B cell (primary cell): ENCODE measurements at places on chromosomes 1 and 21. TPM values are rescaled to one million over a fixed set of nuclear protein-coding genes. Genes with fewer than 3 reads are reported as not detected.

The LRRC53 gene
- polyA plus RNA-seq = not detected in 2 replicates

The SPAG17 gene
- not detected in 2 replicates for polyA plus RNA-seq

The VPS13D gene
- 22.5 and 29.9 TPM in 2 replicates for polyA plus RNA-seq

The HUNK gene
- 0.01 TPM in 2 replicates for polyA plus RNA-seq

The PEX10 gene
- 11.0 and 13.5 TPM in 2 replicates for polyA plus RNA-seq

The AMY1C gene
- not detected in 2 replicates for polyA plus RNA-seq

The RPTN gene
- polyA plus RNA-seq = not detected in 2 replicates

The NBPF4 gene
- 0.04 and 0.14 TPM in 2 replicates for polyA plus RNA-seq

The IL19 gene
- not detected in 2 replicates for polyA plus RNA-seq

The KDF1 gene
- 1.3 and 2.6 TPM in 2 replicates for polyA plus RNA-seq

The BTG2 gene
- 300 and 778 TPM in 2 replicates for polyA plus RNA-seq

The SLC1A7 gene
- 0.04 and 0.10 TPM in 2 replicates for polyA plus RNA-seq

The CLEC20A gene
- 4.0 and 5.2 TPM in 2 replicates for polyA plus RNA-seq

The PBXIP1 gene
- 77.6 and 88.8 TPM in 2 replicates for polyA plus RNA-seq

The BNIPL gene
- 0.81 and 2.8 TPM in 2 replicates for polyA plus RNA-seq

The GUCA2B gene
- polyA plus RNA-seq = not detected in 2 replicates

The RPS8 gene
- 3,650 and 4,047 TPM in 2 replicates for polyA plus RNA-seq

The SSBP3 gene
- 16.9 and 19.7 TPM in 2 replicates for polyA plus RNA-seq

The CFAP74 gene
- polyA plus RNA-seq = not detected in 2 replicates

The FBXO28 gene
- 17.5 and 23.9 TPM in 2 replicates for polyA plus RNA-seq

The HTR6 gene
- polyA plus RNA-seq = not detected in 2 replicates

The UMODL1 gene
- 0.10 TPM in 1 of 2 replicates, not detected in the other for polyA plus RNA-seq

The ZNF683 gene
- 0.45 and 0.46 TPM in 2 replicates for polyA plus RNA-seq

The ACKR1 gene
- polyA plus RNA-seq = 0.04 and 0.19 TPM in 2 replicates

The TFF1 gene
- polyA plus RNA-seq = not detected in 2 replicates

The GPR37L1 gene
- not detected in 2 replicates for polyA plus RNA-seq

The C8B gene
- polyA plus RNA-seq = not detected in 2 replicates

The BSND gene
- polyA plus RNA-seq = not detected in 2 replicates

The LRRC7 gene
- polyA plus RNA-seq = not detected in 2 replicates

The VHLL gene
- polyA plus RNA-seq = 0.36 and 0.45 TPM in 2 replicates

The CRYBG2 gene
- 1.9 and 5.3 TPM in 2 replicates for polyA plus RNA-seq

The FMO2 gene
- polyA plus RNA-seq = not detected in 2 replicates

The LCK gene
- 23.8 and 35.2 TPM in 2 replicates for polyA plus RNA-seq

The CD164L2 gene
- not detected in 2 replicates for polyA plus RNA-seq

The ADARB1 gene
- 33.3 and 54.0 TPM in 2 replicates for polyA plus RNA-seq

The CA6 gene
- polyA plus RNA-seq = 0.36 TPM in 1 of 2 replicates, not detected in the other

The C1orf226 gene
- 0.01 TPM in 1 of 2 replicates, not detected in the other for polyA plus RNA-seq

The AIRE gene
- 0.37 TPM in 1 of 2 replicates, not detected in the other for polyA plus RNA-seq

The ITLN2 gene
- polyA plus RNA-seq = not detected in 2 replicates

The NTNG1 gene
- 0.69 and 2.8 TPM in 2 replicates for polyA plus RNA-seq

The PDZK1 gene
- polyA plus RNA-seq = 0.22 TPM in 1 of 2 replicates, not detected in the other

The LCE1D gene
- not detected in 2 replicates for polyA plus RNA-seq

The CRABP2 gene
- 1.2 and 3.6 TPM in 2 replicates for polyA plus RNA-seq

The NPHS2 gene
- not detected in 2 replicates for polyA plus RNA-seq

The ANGPTL1 gene
- polyA plus RNA-seq = not detected in 2 replicates

The GJA4 gene
- polyA plus RNA-seq = not detected in 2 replicates

The TPTE gene
- not detected in 2 replicates for polyA plus RNA-seq

The SLC50A1 gene
- 86.8 and 109 TPM in 2 replicates for polyA plus RNA-seq

The ECM1 gene
- 1.6 and 2.3 TPM in 2 replicates for polyA plus RNA-seq

The SELENBP1 gene
- polyA plus RNA-seq = not detected in 2 replicates

The CNR2 gene
- polyA plus RNA-seq = 45.5 and 63.4 TPM in 2 replicates

The CFAP45 gene
- 1.3 and 5.2 TPM in 2 replicates for polyA plus RNA-seq

The LRRC52 gene
- polyA plus RNA-seq = not detected in 2 replicates

The TINAGL1 gene
- polyA plus RNA-seq = not detected in 2 replicates

The ZNF593OS gene
- 0.09 TPM in 1 of 2 replicates, not detected in the other for polyA plus RNA-seq
